ENCODE measurements at places on chromosomes 16 and 17.
A peak's percentile ranks its signal among the peaks of the same experiment; 100 is the strongest.

GRCh38 chr16:30184096-30184890 lies 891 bp downstream of the CORO1A start:
- DNase-seq, result no peak

DNA sequence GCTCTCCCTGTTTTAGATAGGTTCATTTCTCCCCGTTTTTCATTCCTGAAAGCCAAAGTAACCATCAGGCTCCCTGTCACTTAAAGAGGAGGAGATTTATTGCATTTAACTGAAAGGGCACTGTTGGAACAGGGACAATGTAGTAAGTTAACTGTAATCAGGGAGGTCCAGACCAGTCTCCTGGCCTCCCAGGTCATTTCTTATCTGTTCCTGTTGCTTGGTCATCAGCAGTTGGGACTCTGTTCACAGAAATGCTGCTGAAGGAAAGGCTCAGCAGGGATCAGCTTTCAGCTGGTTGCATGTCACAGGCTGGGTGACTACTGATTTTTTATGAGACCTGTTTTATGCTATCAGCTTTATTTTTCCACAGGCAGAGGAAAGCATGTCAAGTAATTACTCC lies 622.6 kb upstream of the GOT2 start:
- DNase-seq, result no peak

GRCh38 chr17:33816036-33816435 lies 439.0 kb upstream of the CCL2 start:
- DNase-seq, result no peak

DNA sequence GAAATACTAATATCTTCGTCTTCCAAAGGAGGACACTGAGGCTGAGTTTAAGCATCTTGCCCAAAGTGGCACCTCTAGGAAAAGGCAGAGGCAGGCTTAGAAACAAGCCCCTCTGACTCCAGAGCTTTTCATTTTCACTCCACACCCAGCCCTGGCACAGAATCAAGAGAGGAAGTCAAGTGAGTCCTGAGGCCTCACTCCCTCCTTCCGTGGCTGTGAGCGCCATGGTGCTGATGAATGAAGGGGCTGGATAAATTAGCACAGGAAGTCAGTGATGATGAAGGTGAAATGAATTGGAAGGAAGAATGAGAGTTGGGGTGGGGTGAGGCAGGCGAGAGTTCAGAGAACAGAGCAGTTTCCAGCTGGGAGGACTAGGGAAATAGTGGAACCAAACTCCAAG lies 179.3 kb downstream of the TMEM132E start:
- no peak for DNase-seq

DNA sequence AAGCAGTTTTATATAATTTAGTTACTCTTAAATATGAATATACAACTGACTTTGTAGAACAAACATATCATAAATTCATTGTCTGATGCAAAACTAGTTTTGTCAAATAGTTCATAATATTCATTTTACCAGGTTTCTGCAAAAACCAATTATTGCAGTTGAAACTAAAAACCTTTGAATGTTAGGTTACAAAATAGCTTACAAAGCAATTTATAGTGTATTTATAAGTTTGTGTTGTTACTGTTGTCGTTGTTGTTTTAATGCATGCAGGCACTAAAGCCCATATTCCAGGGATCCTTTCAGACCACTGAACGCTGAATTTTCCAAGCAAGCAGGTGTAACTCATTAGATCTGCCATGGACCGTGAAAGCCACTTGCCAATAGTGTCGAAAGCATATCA lies 427.6 kb downstream of the ZFHX3 start:
- DNase-seq, result no peak

DNA sequence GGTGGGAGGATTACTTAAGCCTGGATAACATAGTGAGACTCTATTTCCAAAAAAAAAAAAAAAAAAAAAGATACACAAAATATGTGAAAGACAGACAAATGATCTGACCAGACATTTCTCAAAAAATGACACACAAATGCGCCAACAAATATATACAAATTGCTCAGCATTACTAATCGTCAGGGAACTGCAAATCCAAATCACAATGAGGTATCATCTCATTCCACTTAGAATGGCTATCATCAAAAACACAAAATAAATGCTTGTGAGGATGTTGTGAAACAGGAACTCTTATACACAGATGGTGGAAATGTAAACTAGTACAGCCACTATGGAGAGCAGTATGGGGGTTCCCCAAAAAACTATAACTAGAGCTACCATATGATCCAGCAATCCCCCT lies 62.4 kb downstream of the STX8 start:
- DNase-seq, result peak; percentile 38

DNA sequence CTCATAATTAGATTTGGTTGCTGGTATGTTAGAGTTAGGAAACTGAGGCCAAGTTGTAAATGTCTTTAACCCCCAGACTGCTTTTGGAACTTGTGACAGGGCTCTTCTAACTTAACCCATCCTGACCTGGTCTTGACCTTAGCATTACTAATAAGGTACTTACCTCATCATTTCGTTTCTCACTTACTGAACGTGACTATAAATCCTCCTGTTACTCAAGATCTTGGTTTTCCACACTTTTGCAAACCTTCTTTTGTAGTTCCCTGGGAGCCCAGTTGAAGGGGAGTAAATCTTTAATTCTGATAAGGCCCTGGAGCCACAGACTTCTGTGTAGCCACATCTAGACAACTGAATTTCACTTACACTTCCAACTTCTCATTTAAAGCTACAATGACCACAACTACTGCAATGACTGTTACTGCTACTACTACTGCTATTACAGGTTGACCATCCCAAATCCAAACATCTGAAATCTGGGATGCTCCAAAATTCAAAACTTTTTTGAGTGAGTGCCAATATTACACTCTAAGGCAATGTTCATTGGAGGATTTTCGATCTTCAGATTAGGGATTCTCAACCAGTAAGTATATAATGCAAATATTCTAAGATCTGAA lies 248.8 kb upstream of the TBX2 start:
- DNase-seq, result no peak

DNA sequence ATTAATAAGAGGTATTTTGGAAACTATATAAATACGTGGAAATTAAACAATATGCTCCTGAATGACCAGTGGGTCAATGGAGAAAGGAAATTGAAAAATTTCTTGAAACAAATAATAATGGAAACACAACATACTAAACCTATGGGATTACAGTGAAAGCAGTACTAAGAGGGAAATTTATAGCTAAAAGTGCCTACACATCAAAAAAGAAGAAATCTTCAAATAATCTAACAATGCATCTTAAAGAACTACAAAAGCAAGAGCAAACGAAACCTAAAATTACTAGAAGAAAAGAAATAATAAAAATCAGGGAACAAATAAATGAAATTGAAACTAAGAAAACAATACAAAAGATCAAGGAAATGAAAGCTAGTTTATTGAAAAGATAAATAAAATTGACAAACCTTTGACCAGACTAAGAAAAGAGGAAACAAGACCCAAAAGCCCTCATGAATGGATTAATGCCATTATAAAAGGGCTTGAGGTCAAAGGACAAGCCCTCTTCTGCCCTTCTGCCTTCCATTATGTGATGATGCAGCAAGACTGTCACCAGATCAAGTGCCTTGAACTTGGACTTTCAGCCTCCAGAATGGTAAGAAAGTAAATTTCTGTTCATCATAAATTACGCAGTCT lies 43.9 kb upstream of the ALDH3A1 start:
- no peak for DNase-seq

DNA sequence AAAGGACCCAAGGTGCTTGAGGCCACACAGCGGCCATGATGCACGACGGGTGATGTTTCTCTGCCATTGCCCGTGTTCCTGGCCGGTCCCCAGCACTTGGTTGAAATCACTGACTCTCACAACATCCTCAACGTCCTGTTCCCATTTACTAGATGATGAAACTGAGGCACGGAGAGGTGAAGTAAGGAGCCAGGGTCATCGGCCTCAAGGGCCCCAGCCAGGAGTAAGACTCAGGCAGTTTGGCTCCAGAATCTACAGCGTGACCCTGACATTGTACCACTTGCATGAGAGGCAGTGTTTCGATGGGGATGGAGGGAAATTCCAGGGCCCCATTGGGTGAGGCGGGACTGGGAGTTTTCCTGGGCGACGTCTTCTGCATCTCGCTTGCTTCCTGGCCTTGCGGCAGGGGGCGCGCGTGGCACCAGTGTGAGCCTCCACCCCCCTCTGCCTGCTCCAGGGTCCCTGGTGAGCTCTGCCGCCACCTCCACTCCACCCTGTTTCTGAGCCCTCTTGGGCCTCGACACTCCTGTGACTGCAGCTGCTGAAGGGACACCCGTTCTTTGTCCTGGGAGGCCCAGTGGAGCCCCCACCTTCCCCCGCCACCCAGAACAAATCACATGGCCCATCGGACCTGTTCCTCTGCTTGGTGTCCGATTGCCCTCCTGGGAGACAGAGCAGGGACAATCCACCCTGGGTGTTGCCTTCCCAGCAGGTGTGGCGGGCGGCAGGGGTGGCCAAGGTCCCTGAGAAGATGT lies 133.0 kb upstream of the GSE1 start:
- DNase-seq, result peak; percentile 12

- DNase-seq, result peak; percentile 12
Measured at GRCh38 chr16:51994597-51994996, 552.3 kb downstream of the TOX3 start.

- no peak for DNase-seq
Measured at GRCh38 chr17:49055181-49055927, 58.2 kb downstream of the IGF2BP1 start.
